ENCODE measurements at places on chromosomes 7 and 10.

DNA sequence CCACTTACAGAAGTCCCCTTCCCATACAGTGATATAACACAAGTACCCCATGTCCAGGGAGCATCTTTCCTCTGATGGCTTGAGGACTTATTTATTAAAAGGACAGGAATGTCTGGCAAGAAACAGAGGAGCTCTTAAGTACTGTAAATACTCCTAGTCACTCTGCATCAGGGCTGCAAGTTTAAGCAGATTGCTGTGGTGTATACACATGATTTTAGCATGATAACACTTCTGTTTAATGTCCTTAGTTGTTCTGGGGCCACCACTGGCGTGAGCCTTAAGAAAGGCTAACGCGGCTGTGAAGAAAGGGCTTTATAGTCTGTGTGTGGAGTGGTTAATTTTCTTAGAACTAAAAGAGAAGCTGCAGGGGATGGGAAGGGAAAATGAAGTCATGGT, 65.7 kb downstream of the GBF1 start:
- no peak for DNase-seq

DNA sequence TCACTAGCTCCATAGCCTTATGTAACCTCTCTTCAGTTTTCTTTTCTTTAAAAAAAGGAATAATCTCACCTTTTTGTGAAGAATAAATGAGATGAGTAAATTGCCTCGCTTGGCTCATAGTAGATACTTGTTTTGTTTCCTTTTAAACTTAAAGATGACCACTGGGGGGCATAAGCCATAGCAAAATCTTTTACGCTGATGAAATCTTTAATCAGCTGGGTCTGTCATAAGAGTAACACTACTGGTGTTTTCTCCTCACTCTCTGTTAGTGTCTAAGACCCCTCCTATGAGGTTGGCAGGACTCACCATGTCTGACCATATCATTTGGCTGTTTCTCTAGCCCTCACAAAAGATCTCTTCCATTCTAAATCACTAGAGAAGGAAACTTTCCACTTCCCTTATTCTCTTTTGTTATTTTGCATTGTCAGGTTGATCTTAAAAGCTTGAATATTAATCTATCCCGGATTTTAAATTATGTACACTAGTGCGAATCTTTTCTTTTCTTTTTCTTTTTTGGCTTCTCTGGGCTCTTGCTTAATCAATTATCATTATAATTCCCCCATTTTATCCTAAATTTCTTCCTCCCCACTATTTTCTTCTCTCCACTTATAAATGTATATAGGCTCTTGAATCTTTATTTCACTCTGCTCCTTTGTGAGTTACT, 12.5 kb downstream of the STAG3 start:
- DNase-seq = no peak

DNA sequence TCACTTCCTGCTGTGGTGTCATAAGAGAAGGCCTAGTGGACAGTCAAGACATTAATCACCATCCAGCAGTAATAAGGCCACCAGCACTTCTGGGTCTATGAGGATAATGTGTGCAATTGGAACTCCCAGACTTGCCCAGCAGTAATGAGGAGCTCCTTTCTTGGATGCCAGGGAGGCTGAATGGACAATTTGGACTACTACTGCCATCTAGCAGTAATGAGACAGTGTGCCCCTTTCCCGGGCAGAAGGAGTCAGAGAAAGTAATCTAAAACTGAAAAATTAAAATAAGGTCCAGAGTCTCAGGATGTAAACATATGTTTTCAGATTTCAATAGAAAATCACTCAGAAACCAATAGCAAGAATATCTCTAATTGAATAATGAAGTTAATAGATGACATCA, 400.4 kb downstream of the CDC14C start:
- DNase-seq = no peak

DNA sequence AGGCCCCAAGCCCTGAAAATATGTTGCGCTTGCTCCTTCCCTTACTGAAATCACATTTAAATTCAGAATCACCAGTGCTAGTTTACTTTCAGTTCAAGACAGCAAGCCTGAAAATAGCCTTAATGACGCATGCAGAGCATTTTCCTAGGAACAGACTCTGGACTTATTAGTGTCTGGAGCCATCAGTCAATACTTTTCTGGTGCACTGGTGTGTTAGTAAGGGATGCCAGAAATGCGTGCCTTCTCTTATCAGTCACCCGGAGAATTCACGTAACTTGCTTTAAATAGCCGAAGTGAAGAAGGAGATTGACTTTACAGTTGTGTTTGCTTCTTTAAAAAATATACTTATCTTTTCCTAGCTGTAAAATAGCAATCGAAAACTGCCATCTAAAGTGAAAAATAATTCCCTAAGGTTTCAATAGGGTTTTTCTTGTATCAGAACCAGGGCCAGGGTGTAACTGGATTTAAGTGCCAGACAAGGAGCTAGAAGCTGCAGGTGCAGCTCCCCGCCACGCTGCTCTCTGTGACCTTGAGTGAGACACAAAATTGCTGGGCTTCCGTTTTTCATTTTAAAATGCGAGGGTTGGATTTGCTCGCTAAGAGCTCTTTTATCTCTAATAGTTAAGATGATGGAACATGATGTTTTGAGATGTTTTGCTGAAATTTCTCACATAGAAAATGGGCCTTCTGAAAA, 177.8 kb downstream of the NSUN6 start:
- peak; percentile 30 for DNase-seq

- no peak for DNase-seq
Observed at GRCh38 chr7:32588657-32589056, 93.4 kb downstream of the AVL9 start.

DNA sequence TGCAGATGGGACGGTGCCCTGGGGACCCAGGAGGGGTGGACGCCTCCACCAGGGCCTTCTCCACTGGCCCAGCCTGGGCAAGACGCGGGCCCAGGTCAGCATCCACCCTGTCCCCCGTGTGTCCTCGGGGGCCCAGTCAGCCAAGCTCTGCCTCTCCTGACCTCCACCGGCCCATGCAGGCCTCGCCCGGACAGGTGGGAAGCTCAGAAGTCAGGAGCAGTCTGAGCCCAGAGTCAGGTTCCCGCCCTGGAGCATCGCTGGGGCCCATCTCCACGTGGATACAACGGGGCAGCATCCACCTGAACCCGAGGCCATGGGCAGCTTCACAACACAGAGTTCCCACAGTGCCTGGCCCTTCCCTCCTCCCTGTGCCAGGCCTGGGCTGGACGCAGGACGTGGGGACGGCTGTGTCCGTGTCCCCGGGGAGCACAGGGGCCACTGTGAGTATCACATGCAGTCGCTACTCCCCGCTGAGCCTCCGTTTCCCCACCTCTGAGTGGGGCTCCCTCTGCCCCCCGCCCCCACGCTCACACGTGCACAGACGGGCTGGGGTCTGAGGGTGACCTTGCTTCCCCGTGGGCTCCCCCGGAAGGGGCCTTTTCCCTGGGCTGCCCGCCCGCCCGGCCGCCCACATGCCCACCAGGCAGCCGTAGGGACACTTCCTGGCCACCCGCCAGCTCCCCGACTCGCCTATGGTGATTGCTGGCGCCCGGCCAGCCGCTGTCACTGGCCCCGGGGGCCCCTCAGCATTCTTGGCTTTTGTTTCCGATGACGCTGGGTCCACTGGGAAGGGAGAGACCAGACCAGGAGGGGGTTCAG, 64.3 kb downstream of the PDGFA start:
- DNase-seq = no peak
